ENCODE measurements at places on chromosomes 13 and 19.
A peak's percentile ranks its signal among the peaks of the same experiment; 100 is the strongest.

DNA sequence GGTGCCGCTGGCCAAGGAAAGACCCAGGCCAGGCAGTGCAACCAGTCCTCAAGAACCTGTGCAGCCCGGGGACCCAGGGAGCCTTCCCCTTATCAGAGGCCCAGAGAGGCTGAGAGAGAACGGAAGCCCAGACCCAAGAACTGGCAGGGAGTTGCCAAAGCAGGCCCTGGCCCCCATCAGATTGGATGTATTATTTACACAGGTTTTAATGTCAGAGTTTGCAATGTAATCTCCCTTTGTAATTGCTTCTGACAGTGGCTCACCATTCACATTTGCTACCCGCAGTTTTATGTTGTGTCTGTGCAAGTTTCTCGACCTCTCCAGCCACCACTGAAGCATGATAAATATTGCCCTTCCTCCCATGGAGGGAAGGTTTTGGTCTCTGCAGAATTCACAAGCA lies 660.9 kb downstream of the LIG4 start:
- peak; percentile 37 for DNase-seq

DNA sequence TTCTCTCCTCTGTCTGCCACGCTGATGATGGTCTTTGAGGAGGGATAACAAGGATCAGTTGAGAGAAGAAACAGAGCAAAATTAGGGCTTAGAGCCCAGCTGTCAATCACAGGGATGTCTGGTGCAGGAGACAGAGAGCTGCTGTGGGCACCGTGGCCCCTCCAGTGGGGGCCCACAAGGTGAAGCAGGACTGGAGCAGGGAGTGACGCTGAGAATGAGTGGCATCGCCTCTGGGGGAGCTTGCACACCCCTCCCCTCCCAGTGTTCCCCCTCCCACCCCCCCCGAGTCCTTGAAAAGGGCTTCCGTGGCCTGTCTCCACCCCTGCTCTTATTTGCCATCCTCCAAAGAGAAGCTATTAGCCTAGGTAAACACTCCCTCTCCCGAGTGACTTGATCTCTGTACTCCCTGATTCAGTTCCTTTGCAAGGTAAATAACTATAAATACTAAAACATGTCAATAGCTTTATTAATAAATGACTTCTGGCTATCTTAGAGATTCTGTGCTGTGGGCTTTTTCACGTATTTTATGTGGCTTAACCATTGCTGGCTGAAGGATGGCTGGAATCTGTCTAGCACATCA lies 440.0 kb downstream of the ZNF536 start:
- peak; percentile 23 for DNase-seq

GRCh38 chr13:100662468-100663211 lies 12.0 kb downstream of the TMTC4 start:
- DNase-seq: no peak

GRCh38 chr13:67437244-67437643 lies 207.1 kb upstream of the PCDH9 start:
- no peak for DNase-seq

DNA sequence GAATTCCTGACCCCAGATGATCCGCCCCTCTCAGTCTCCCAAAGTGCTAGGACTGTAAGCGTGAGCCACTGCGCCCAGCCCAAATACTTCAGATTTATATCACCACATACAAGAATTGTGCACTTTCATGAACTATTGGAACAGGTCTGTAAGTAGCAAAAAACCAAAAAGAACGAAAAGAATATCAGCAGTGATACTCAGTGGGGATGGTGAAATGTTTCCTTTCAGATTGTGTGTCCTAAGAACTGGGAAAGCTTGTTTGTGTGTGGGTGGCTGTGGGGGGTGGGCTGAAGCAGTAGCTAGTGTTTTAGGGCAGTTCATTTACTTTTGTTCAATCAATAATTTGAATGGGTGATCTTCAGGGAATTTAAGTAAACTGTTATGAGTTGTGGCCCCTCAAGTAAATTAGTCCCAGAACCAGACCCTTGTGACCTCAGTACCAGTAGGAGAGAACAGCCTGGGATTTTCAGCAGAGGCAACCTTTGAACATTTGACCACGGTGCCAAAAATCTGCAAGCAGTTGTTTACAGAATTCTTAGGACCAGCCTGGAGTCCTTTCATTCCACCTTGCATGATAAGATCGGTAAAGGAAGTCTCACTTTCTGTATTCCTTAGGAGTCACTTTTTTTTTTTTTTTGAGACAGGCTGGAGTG lies 106.6 kb downstream of the LRCH1 start:
- no peak for DNase-seq

GRCh38 chr19:46073268-46073922 lies 32.6 kb upstream of the IGFL4 start:
- no peak for DNase-seq

GRCh38 chr13:86839221-86839620 lies 832.0 kb upstream of the SLITRK5 start:
- DNase-seq: no peak

GRCh38 chr13:88866195-88866594 lies 1195.0 kb downstream of the SLITRK5 start:
- no peak for DNase-seq

DNA sequence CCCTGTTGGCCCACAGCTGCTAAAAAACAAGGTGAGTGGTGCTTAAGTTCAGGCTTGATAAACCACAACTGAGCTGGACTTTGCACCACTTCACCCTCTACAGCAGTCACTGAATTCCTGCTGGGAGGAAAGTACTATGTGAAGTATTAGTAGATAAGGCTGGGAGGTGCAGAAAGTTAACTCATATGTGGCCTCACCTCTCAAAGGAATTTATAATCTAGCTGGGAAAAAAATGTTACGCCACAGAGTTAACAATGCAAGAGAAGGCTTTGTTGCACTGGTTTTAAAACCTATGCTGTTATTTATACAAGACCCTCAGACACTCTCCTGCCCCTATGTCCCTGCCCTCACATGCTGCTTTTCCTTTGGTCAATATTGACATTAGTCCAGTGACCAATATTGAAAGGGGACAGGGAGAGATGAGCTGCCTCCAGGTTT lies 60.9 kb downstream of the LIG4 start:
- no peak for DNase-seq

DNA sequence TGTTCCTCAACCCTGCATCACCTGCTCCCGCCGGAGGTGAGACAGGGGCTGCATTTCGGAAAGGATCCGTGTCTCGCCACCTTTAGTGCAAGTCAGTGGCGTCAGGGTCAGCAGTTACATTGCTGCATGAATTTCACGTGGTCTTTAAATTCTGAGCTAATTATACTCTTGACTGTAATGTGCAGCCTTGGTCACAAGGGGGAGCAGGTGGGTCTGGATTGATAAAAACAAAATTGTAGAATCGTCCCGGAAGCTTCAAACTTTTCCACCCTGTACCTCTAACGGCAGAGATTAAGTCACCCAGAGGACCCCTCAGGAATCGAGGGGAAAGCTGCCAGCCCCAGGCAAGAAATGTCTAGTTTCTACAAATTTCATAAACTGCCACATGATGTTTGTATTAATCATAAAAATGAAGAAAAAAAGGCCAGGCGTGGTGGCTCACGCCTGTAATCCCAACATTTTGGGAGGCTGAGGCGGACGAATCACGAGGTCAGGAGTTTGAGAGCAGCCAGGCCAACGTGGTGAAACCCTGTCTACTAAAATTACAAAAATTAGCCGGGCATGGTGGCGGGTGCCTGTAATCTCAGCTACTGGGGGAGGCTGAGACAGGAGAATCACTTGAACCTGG lies 20.2 kb downstream of the BBC3 start:
- DNase-seq: peak; percentile 70

DNA sequence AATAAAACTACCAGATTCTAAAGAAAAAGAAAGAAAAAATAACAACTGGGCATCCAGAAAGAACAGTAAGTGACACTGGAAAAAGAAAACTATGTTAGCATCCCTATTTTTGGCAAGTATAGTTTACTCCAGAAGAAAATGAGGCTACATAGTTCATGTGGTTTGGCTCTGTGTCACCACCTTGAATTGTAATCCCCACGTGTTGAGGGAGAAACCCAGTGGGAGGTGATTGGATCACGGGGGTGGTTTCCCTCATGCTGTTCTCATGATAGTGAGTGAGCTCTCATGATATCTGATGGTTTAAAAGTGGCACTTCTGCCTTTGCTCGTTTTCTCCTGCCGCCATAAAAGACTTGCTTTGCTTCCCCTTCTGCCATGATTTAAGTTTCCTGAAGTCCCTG lies 76.9 kb downstream of the ITGBL1 start:
- no peak for DNase-seq

DNA sequence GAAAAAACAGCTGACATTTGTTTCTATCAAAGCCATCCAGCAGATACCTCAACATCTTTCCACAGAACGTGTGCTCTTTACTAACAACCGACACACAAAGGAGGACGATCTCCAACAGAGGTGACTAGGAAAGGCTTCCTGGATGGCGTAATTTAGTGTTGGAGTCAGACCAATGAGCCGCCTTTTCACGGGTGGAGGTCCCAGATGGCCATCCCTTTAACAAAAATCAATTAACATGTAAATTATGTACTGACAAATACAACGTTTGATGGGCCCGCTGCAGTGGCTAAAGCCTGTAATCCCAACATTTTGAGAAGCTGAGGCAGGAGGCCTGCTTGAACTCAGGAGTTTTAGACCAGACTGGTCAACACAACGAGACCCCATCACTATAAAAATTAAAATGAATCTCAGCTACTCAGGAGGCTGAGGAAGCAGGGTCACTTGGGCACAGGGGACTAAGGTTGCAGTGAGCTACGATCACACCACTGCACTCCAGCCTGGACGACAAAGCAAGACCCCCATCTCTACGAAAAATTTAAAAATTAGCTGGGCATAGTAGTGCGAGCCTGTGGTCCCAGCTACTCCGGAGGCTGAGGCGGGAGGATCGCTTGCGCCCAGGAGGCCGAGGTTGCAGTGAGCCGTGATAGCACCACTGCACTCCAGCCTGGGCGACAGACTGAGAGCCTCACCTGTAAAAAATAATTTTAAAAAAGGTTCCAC lies 1.2 kb upstream of the DPY19L3 start:
- no peak for DNase-seq

GRCh38 chr19:6048793-6049405 lies 61.4 kb downstream of the RFX2 start:
- DNase-seq: peak; percentile 63

- DNase-seq: no peak
Observed at GRCh38 chr13:95226476-95226875, 74.8 kb downstream of the ABCC4 start.

GRCh38 chr19:51375504-51376221 lies 3.2 kb upstream of the NKG7 start:
- no peak for DNase-seq

DNA sequence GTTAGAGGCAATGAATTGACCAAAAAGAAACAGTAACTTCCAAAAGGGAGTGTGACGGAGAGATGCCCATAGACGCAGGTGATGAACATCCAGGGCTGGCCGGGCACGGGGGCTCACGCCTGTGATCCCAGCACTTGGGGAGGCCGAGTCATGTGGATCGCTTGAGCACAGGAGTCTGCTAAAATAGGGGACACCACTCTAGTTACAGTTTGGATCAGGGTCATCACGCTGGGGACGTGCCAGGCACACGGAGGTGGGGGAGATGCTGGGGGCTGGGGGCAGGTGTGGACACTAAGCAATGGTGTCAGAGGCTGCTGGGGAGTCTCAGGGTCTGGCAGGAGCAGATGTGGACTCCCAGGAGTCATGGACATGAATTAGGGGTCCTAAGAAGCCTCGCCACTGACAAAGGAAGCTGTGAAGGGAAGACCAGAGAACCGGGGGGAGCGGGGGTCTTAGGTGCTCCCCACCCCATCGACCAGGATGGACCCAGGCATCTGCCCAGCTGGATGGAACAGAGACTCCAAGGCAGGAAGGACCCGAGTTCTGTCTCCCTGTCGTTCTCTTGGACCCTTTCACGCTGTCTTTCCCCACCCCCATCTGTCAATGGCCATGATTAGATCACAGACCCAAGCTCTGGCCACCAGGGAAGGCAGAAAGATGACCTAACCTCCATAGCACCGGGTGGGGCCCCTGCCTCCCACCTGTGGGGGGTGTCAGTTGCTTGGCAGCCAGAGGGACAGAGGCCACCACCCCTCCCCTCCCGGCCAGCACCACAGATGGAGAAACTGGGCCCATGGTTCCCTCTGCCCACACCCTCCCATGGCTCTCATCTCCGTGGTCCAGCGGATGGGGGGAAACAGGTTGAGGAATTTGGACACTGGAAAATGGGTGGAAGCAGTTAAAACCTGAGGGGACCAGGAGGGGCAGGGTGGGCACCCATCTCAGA lies 19.6 kb downstream of the CCDC8 start:
- no peak for DNase-seq

GRCh38 chr13:34567597-34567996 lies 374.5 kb upstream of the NBEA start:
- no peak for DNase-seq

- DNase-seq: no peak
Observed at GRCh38 chr19:14442891-14443631, 10.0 kb downstream of the PKN1 start.

DNA sequence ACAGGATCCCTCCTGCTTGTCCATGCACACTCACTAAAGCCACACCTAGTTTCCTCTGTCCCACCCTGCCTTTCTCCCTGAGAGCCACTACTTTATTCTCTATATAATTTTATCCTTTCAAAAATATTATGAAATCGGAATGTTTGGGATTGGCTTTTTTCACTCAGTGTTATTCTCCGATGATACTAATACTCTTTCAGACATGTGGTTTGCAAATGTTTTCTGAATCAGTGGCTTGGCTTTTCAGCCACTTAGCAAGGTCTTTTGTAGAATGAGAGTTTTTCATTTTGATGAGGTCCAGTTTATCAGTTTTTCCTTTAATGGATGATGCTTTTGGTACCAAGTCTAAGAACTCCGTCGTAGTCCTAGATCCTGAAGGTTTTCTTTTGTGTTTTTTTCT lies 11.6 kb downstream of the SPATA13 start:
- DNase-seq: no peak

GRCh38 chr19:17754634-17755442 lies 3.6 kb downstream of the FCHO1 start:
- DNase-seq: no peak

- DNase-seq: no peak
Observed at GRCh38 chr19:30696514-30696913, 324.3 kb downstream of the ZNF536 start.

DNA sequence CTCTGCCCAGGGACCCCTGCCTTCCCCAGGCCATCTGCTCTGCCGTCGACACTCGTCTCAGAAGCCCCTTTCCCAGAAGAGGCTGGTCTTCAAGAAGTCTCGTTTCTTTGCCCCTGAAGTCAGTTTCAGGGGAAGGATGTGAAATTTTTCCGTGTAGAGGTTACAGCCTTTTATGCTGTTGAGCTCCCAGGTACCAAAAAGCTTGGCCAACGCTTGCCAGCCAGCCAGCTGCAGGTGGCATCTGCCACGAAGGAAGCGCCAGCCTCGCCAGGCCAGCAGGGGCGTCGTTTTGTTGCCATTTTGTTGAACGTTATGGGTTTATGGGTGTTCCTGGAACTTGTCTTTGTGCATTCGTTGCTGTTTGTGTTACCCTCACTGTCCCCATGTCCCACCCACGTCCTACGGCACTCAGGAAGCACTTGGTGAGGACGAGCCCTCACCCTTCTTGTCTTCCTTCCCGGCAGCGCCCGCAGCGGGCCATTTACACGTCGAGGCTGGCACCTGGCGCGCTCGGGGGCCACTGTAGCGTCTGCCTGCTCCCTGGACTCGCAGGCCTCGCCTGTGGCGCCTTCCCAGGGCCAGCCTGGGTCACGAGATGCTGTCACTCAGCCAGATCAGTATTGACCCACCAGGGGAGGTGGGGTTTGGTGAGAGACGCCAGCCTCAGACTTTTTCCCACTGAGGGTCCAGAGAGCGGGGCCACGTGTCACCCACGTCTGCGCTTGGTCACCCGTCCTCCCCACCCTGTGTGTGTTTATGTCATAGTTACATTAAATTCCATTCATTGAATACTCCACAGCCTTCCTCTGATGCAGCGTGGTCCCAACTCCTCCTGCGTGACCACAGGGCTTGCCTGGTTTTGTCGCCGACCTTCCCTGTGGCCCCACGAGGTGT lies 37.1 kb downstream of the AP1M1 start:
- DNase-seq: no peak

GRCh38 chr19:35144600-35145436 lies 1.8 kb downstream of the FXYD7 start:
- DNase-seq: peak; percentile 49

Data from NCI-H1105 treated with DMSO at 0.1 percent for 48 hours (cell line).